ENCODE measurements at places on chromosomes 6 and 20. TPM values are rescaled to one million over a fixed set of nuclear protein-coding genes. Genes with fewer than 3 reads are reported as not detected.

Gene LAMA4
- 0.12 TPM for polyA plus RNA-seq

Gene HLA-DQA2
- polyA plus RNA-seq = not detected

Gene C6orf132
- 8.1 TPM for polyA plus RNA-seq

Gene CLDN20
- not detected for polyA plus RNA-seq

Gene PBOV1
- not detected for polyA plus RNA-seq

Measured in keratinocyte (primary cell).